ENCODE measurements at places on chromosomes 6 and 20.

GRCh38 chr6:3400162-3400561, 56.7 kb downstream of the SLC22A23 start:
- DNase-seq = no peak

DNA sequence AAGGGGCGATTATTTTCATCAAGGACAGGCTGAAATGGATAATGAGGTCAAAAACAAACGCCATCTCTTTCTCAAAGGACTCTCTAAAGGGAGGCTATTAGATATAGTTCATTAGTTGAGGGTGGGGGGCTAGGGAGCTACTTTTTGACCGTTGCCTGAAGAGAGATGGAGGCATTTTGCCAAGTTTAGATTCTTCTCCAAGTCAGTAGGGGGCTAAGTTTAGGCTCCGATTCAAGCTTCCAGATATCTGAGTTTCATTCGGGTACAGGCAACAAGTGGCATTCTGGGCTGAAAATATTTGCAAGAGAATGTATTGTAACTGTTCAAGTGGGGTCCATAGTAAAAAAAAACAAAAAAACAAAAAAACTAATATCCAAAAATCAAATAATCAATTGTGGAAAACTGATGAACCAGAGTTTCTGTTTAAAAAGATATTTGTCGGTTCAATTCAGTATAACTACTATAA, 43.4 kb upstream of the PIM1 start:
- no peak for DNase-seq

- peak; percentile 43 for DNase-seq
Observed at GRCh38 chr6:46191961-46192360, 21.2 kb upstream of the ENPP5 start.

DNA sequence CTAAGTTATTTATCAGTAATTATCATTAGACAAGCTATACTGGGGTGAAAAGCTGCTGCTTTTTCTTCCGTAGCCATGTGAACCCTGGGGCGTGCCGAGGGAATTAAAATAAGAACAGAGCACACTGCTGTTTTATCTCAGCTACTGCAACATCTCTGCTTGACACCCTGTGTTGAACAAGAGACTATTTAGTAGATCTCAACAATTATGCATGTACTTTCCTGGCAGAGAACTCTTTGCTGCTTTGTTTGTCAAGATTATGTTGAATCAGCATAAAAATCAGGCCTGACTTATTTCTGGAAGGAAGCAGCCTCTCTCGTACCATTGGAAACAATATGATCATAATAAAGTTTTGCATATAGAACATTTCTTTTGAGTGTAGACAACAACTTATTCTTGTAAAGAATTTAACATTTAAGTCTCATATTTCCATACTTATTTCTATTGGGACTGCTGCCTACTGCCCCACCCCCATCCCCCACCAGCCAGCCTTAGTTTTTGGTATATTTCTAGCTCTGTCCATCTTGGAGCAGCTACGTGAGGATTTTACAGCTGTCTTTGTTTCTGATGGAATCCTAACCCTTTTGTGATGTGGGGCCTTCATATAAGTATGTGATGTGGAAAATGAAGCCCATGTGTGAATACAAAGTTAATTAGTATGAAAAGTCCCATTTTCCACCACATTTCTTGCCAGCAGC, 1011.4 kb downstream of the KIF16B start:
- DNase-seq = no peak

- no peak for DNase-seq
Observed at GRCh38 chr6:34249469-34250261, 859 bp upstream of the SMIM29 start.

DNA sequence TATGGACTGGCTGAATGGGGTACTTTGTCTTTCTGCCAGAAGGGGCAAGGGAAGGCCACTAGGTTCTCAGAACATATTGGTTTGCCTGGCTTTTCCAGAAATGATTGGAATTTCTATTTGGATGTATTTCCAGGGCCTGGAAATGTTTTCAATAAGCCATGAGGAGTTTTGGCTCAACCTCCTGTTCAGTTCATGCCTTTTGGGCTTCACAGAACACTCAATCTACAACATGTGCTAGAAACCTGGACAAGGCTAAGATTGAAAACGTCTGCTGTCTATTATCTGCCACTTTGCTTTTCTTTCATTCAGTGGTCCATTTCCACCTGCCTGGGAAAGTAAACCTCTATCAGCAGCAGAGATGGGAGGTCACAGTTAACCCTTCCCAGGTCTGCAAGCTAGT, 793.4 kb downstream of the TENT5A start:
- DNase-seq = no peak

GRCh38 chr20:22490287-22491193, 93.8 kb downstream of the FOXA2 start:
- no peak for DNase-seq

- no peak for DNase-seq
Observed at GRCh38 chr6:104411302-104411701, 448.4 kb downstream of the HACE1 start.

GRCh38 chr6:89840538-89840937, 10.9 kb downstream of the CASP8AP2 start:
- DNase-seq = no peak

DNA sequence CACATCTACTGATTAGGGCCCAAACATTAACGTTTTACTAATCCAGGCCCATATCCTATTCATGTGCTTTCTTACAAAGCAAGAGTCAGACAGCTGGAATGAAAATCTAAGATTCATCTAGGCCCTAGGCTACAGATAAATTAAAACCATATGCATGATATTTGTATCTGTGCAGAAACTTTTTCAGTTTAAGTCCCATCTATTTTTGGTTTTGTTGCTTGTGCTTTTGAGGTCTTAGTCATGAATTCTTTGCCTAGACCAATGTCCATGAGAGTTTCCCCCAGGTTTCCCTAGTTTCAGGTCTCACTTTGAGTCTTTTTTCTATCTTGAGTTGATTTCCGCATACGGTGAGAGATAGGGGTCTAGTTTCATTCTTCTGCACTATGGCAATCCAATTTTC, 20.2 kb downstream of the ADNP start:
- peak; percentile 78 for DNase-seq

DNA sequence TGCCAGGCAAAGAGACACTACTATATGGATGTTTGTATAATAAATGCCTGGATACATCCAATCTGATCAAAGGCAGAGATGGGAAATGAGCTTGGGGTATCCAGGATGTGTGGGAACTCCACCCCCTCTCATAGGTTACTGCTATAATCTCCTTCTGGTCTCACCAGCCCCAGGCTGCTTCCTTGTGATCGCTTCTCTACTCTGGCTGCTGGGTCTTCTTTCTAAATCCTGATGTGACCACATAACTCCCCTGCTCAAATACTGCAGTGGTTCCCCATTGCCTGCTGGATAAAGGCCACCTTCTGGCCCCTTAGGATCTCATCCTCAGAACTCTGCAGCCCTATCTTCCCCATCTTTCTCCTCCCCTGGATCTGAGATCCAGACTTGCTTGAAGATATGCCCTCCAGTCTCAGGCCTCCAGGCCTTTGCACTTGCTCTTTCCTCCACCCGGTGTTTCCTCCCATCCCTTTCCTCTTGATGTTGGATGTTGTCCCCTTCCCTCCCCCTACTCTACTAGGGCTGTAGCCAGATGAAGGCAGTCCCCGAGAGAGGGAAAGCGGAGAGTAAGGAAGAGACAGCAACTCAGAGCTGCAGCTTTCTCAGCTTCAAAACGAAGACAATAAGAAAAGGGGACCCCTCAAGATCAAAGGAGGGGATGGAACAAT, 828 bp upstream of the XKR7 start:
- DNase-seq = no peak

GRCh38 chr6:33171880-33172687, 20.2 kb downstream of the COL11A2 start:
- no peak for DNase-seq

DNA sequence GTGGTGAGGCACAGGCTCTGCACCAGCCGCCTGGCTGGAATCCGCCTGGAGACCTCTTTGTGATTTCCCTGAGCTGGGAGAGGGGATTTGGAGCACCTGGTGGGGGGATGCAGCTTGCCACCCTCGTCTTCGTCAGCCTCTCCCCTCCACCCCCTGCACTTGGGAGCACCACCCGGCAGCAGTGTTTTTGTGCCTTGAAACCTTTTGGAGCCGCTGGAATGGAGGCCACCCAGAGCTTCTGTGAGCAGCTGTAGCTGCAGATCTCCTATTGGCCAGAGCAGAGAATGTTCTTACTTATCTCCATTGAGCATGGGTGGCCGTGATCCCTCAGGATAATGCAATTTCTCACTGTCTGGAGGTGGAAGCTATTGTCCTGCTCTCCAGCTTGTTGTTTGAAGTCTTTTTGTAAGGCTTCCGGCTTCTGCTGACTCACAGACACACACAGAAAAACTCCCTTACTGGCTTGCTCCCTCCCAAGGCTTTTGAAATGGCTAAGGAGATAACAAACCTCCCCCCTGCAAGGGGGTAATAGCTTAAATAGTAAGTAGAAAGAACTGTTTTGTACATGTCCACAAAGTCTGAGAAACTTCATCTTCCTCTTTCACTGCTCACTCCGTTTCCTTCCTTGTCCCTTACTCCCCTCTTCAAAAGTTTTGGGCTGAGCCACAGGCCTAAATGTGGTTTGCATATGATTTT, 271.2 kb downstream of the PRL start:
- no peak for DNase-seq

DNA sequence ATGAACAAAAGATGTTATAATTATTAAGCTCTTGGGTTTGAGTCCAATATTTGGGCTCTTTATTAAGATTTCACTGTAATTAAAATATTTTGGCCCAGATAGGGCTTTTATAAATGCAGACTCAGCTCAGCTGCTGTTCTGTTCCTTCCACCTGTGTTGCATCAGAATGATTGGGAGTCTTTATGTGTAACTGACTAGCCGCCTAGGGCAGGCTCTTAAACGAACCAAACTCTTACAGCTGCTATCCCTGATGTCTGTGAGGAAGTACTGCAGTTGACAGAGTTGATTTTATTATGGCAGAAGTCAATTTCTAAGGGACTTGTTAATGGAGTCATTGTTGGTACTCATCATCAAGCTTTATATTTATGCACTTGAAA, 144.7 kb downstream of the MYO6 start:
- DNase-seq = no peak

DNA sequence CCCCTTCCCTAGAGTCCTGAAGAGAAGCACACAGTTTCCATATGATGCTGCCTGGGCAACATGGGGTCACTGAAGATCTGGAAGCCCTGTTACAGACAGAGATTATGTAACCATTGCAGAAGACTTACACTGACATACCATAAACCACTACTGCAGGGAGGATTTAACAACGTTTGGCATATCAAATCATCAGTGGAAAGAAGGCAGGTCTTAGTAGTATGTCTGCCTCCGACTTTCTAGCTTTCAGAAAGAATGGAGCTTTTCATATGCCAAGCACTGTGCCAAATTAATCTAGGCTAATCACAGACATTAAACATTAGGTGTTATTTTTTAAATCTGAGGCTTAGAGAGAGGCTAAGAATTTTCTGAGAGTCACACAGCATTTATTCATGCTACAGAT, 144.3 kb downstream of the ADGRB3 start:
- no peak for DNase-seq

- DNase-seq = no peak
Observed at GRCh38 chr20:13458860-13459451, 179.8 kb downstream of the TASP1 start.

DNA sequence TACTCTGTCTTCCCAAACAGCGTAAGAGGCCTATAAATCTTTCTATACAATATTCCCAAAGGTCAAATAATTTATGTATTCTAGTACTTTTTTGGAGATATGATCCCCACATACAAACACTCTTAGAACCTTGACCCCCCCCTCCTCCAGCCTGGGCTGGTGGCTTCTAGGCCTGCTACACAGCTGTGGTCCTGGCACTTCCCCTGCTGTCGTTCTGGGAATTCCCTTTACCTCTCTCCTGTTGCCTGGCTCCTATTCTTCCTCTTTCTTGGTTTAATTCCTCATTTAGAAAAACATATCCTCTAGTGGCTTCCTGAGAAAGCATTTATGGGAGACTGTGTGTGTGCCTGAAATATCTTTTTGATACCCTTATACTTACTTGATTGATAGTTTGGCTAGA, 4.1 kb upstream of the TXLNB start:
- no peak for DNase-seq

- no peak for DNase-seq
Observed at GRCh38 chr6:106572436-106572835, 56.9 kb downstream of the RTN4IP1 start.

Measured in amniotic stem cell (primary cell).